ENCODE measurements at places on chromosomes 16 and 17.

GRCh38 chr16:31298340-31298739 is 38.6 kb downstream of the ITGAM start:
- no peaks in the 10 kb centered on the region for H3K36me3 ChIP-seq
- no peak for DNase-seq
- no peak overlapping the region for H3K4me3 ChIP-seq
- H3K27ac ChIP-seq: no peak overlapping the region

- no peak overlapping the region for H3K4me3 ChIP-seq
- peaks cover 12% of the 10 kb centered on the region for H3K4me1 ChIP-seq
- no peak overlapping the region for H3K27ac ChIP-seq
- no peaks in the 10 kb centered on the region for H3K27me3 ChIP-seq
- no peak for DNase-seq
Measured at GRCh38 chr17:16474012-16474725, 17.8 kb downstream of the LRRC75A start.

DNA sequence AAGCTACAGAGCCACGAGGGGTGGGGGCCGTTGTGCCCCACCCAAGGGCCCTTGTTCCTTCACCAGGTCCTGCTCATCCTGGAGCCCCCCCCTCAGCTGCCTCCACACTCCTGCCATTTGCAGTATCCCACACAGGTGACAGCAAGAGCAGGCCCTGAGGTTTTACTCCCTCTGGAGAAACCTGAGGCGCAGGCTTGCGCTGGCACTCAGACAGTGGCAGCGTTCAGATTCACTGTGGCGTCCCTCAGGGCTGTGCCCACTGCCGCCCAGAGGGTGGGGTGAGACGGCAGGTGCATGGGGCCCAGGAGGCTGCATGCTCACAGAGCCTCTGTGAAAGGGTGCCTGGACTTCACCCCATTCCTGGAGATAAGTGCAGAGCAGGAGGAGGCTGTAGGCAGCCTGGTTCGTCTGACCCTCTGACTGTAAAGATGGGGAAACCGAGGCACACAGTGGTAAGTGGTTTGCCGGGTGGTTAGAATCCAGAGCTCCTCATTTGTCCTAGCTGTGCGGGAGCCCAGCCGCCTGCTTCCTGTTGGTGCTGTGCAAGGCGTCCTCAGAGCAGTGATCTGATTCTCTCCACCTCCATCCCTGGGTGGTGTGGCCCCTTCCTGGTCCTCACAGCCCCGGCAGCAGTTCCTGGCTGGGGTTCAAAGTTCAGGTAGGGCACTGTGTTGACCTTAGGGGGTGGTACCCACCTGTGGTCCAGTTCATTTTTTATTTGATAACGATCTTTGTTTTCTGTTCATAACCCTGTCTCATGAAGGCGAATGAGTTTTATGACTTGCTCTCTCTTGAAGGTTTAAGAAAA is 1.6 kb downstream of the SPIRE2 start:
- H3K4me3 ChIP-seq: no peak overlapping the region
- DNase-seq: no peak
- no peaks in the 10 kb centered on the region for H3K27me3 ChIP-seq
- H3K27ac ChIP-seq: no peak overlapping the region

DNA sequence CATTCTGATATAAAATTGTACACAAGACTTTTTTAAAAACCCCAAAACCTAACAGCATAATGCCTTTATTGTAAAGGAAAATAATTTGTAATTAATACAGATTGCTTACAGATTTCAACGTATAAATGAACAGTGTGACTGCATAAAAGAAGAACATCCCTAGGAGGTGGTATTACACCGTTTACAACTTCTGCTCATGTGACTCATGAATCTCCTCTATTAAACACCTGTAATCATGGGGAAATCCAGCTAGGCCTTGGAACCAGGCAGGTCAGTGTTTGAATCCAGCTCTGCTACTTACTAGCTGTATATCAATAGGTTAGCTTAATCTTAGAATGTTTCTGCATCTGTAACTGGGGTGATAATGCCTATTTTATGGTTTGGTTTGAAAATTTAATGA is 15.2 kb downstream of the RABEP1 start:
- no peak overlapping the region for H3K27ac ChIP-seq
- H3K4me1 ChIP-seq: no peaks in the 10 kb centered on the region
- DNase-seq: no peak
- no peak overlapping the region for H3K4me3 ChIP-seq
- no peaks in the 10 kb centered on the region for H3K36me3 ChIP-seq
- H3K27me3 ChIP-seq: no peaks in the 10 kb centered on the region

GRCh38 chr16:87062569-87063442 is 254.4 kb downstream of the C16orf95 start:
- peaks cover 19% of the 10 kb centered on the region for H3K27me3 ChIP-seq
- H3K4me3 ChIP-seq: peak overlapping the region; percentile 59
- H3K36me3 ChIP-seq: no peaks in the 10 kb centered on the region
- peak; percentile 82 for DNase-seq
- H3K4me1 ChIP-seq: no peaks in the 10 kb centered on the region

GRCh38 chr17:20191056-20191455 is 181.9 kb downstream of the SPECC1 start:
- H3K27ac ChIP-seq: no peak overlapping the region
- no peaks in the 10 kb centered on the region for H3K36me3 ChIP-seq
- peak; percentile 76 for DNase-seq
